Urothelium cell line (cell line): ENCODE measurements at places on chromosomes 5 and 9.

- DNase-seq: no peak
Observed at GRCh38 chr5:81302596-81302995, 1.2 kb downstream of the ZCCHC9 start.

GRCh38 chr9:36543916-36544315 is 28.8 kb upstream of the MELK start:
- peak; percentile 56 for DNase-seq

DNA sequence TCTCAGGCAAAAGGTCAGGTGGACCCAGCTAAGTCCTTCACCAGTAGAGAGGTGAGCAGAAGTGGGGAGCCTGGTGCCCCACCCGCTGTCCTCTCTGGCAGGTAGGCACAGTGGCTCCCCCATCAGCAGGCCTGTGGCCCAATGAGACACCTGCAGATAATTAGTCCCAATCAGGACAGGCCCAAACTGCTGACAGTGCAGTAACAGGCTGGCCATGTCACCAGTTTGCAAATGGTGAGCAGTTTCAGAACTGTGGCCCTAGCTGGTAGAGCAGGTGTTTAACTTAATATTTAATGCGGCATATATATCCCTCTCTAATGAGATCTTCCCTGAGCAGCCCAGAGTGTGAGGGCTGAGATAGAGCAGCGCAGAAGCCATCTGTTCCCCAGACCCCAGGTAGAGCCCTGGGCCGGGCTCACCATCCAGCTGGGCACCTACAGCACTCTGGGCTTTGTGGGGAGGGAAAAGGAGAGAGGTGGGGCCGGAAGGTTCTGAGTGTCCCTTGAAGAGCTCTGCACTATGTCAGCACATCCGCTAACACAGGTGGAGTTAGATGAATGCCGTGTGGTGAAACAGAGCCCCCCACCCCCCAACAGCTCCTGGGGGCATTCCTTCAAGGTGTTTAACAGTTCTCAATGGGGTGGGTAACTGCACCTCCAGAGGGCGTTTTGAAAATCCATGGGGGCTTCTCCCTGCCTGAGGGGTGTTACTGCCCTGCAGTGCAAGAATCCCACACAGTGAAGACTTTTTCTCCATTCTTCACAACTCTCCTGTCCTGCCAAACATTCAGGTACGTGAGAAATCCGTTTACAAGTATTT is 120.5 kb downstream of the PAX5 start:
- no peak for DNase-seq

DNA sequence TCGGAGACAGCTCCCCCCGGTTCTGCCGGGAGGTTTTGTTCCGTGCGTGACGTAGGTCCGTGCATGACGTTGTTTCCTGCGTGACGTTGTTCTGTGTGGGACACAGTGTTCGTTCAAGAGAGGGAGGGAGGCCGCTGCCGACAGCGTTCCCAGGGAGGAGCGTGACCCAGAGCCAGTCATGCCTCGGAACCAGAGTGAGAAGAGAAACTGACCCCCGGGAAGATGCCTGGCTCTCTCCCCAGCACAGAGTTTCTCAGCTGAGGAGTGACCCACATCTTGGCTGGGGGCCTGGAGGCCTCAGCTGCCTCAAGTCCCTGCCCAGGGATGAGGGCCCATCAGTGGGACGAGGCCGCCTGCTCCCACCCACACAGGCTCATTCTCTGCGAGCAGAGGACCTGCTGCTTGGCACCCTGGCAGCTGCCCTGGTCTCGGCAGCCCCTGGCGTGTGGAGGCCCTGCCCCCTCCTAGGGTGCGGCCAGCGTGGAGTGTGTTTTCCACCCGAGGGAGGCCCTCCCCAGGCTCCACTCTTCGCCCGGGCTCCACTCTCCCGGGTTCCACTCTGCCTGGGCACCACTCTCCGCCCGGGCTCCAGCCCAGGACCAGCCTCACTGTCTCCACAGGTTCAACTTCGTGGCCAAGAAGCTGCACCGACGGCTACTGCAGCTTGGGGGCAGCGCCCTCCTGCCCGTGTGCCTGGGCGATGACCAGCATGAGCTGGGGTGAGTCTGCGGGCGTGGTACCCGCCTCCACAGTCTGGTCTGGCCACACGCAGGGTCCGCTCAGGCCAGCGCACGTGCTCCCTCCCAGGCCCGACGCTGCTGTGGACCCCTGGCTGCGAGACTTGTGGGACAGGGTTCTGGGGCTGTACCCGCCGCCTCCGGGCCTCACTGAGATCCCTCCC is 7.9 kb downstream of the NDOR1 start:
- DNase-seq: no peak

GRCh38 chr5:58060996-58061395 is 398.9 kb downstream of the PLK2 start:
- no peak for DNase-seq

DNA sequence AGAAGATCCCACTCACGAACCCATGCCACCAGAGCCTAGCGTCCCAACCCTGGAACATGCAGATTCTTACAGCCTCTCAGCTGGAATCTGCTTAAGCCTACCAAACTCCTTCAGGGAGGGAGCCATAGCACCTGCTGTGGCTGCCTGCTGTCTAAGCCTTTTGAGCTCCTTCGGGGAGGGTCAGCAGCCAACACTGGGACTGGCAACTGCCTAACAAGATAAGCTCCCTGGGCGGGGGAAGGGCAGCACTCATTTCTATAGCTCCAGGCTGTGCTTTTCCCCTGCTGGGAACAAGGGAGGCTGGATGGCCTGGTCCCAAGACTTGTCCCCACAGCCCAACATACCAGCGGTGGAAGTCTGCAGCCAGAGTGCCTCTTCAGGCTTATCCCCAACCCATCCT is 199.1 kb upstream of the OR13F1 start:
- no peak for DNase-seq

GRCh38 chr5:161676103-161676502 is 9.4 kb upstream of the GABRA6 start:
- peak; percentile 5 for DNase-seq

GRCh38 chr5:56412601-56413379 is 179.7 kb upstream of the ANKRD55 start:
- no peak for DNase-seq

GRCh38 chr9:127021664-127022363 is 100.6 kb downstream of the ANGPTL2 start:
- no peak for DNase-seq
